GOT3 (cell line): ENCODE measurements at places on chromosomes 1 and 21.
A peak's percentile ranks its signal among the peaks of the same experiment; 100 is the strongest.

DNA sequence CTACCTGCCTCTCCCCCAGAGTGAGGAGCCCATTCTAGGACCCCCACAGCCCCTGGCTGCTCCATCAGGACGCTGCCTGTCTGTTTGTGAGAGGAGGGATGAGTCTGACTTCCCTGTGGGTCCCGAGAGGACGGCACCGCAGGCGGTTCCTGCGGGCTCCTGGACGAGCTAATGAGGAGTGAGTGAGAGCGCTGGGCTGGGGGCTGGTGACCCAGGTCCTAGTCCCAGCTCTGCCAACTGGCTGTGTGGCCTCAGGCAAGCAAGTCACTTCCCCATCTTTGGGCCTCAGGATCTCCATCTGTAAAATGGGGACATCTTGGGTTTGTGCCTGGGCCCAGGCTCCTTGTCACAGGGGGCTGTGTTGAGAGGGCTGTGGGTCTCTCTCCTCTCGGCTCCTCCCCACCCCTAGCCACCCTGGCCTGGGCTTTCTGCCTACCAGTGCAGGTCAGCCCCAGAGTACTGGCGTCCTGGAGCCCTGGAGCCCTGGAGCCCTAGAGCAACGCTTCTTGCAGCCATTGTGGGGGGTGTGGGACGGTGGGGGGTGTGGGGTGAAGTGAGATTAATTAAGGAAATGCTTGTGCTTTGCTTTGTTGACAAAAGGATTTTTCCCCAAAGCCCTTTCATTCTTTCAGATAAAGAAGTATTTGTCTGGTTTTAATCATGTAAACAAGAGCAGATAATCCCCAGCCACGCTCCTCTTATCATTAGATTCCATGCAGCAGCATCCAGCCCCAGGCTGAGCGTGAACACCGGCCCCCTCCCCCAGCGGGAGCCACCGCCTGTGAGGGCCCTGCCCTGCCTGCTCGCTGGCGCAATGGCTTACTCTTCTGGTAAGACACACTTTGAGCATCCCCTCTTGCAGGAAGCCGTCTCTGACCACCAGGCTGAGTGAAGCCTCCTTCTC, 26.8 kb downstream of the SLC1A7 start:
- no peak for DNase-seq

DNA sequence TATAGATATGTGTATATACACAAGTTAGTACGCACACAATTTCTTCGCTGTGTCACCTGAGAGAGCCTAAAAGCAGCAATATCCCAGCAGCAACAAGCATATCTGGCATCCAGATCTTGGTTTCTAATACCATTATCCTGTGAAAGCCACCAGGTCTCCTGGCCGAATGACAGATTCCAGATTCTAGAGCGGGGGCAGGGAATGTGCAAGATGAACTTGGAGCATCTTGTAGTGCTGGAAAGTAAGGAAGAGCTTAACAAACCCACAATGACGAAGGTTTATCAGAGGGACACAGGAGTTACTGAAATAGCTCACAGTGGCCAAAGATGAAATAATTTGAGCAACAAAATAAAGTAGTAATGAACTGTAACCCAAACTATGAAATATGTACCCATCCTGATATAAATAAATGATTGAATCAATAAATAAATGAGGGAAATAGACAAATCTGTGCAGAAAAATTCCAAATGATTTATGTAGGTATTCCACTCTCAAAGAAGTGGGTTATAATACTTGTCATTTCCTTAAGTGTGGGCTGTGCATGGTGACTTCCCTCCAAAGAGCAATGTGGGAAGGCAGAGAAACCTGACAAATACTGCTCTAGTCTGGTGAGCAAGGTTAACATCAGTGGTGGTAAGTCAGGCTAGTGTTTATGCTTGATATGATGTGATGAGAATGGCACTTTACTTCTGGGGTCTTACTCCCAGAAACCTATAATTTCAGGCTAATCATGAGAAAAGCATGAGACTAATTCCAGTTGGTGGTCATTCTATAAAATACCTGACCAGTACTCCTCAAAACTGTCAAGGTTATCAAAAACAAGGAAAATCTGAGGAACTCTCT, 67.9 kb downstream of the LRRC8D start:
- DNase-seq: no peak

DNA sequence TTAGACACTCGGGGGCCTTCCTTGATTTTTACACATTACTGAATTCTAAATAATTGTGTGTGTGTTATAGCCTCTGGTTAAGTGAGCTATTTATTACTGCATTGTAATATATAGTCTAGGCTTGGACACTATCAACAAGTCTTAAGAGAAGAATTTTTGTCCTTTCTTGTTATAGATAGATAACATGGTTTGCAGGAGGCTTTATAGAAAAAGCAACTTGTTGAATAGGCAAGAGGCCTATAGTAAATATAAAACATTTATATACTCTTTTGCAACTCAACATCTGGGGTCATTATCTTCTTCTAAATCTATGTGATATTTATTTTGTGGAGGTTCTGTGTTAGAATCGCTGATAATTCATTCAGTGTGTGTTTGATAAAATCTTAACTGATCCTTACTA, 293.8 kb downstream of the NFIA start:
- no peak for DNase-seq

- no peak for DNase-seq
Observed at GRCh38 chr1:153585006-153585405, 19.4 kb upstream of the S100A2 start.

- DNase-seq: peak; percentile 6
Observed at GRCh38 chr1:110495926-110496600, 22.9 kb downstream of the KCNA10 start.

DNA sequence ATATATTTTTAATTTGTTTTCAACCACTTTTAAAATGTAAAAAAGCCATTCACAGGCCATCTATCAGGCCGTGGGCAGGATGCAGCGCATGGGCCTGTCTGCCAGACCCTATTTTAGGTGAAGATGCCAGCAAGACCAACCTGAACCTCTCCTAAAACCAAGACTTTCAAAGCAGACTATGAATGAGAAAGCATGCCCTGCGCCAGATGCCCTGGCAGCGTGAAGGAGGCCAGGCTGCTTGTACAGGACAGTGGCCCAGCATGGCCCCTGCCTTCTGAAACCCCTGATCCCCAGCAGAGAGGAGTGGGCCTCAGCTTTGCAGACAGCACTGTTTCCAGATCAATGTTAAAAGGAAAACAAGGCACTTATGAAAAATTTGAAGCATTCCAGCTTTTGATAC, 31.6 kb downstream of the WDR4 start:
- no peak for DNase-seq

DNA sequence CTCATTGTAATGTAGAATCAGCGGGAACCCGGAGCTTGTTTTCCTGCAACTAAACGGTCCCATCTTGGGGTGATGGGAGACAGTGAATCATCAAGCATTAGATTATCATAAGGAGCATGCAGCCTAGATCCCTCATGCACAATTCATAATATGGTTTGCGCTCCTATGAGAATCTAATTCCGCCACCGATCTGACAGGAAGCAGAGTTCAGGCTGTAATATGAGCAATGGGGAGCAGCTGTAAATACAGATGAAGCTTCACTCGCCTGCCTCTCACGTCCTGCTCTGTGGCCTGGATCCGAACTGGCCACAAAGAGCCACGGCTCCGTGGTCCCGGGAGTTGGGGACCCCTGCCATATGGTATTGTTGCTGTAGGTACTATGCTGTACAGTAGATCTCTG, 1.6 kb downstream of the IFI44 start:
- no peak for DNase-seq

DNA sequence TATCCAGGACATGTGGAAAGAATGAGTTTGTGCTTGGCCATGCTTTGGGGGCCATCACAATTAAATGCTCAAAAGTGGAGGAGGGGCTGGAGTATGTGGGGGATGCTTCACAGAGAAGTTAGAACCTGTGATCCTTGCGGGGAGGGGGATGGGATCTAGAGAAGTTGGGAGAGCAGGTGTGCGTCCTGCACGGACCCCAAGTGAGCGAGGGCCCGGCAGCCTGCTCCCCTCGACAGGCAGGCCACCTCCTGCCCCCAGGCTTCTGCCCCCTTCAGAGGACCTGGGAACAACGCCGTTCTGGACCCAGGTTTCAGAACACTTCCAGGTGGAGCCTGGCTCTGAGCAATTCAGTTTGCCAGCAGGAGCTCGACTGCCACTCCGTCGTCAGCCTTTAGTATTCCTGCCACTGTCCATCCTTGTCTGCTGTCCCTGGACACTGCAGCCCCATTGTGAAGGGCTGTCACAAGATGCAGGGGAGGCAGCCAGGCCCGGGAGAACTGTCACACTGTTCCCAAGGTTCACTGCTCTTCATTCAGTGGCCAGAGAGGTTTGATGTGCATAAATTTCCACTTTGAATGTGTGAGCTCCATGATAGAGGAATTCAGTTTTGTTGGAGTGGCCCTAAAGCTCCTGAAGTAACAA, 112.2 kb downstream of the DHRS3 start:
- no peak for DNase-seq

GRCh38 chr1:23801876-23802275, 1.3 kb upstream of the GALE start:
- DNase-seq: no peak

- no peak for DNase-seq
Observed at GRCh38 chr1:239976130-239976968, 115.3 kb upstream of the FMN2 start.

- DNase-seq: no peak
Observed at GRCh38 chr1:10761503-10762152, 34.8 kb downstream of the CASZ1 start.

GRCh38 chr1:229222081-229222480, 48.8 kb upstream of the RAB4A start:
- no peak for DNase-seq

DNA sequence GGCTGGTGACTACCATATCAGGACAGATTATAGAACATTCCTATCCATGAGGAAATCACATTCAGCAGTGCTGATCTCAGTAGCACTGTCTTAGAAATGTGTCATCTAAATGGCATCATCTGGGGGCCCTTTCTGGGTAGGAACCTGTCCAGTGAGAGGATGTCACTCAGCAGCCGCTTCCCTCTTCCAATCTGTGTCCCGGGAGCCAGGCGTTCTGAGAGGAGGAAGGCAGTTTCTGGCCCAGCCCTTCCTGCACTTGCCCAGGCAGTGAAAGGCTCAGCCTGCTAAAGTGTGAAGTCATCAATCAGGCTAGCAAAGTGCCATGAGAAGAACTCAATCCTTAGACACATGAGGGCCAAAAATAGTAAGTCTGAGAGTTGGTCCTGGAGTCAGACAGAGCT, 25.6 kb downstream of the RAB4A start:
- DNase-seq: no peak

GRCh38 chr1:208534599-208534897, 290.4 kb upstream of the PLXNA2 start:
- no peak for DNase-seq

DNA sequence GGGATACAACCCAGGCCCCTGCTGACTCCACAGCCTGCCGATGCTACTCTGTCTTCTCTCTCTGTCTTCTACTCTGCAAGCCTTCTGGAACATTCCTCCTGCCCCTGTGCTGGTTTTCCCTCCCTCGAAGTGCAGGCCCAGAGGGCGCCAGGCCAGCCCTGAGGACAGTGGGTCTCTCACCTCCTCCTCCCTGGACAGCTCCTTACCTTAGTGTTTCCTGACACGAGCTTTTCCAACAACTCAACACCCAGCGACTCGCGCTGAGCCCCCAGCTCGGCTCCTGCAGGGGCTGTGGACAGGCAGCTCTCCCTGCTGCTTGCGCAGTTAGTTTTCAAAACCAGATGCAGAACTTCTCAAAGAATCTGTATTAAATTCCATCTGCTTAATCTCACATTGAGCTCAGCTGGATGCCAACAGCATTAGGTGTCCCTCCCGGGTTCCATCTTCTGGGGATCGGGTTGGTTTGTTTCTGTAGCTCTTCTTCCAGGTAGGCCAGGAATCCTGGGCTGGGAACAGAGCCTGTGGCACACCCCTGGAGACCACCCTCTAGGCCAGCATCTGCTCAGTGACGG, 54.2 kb downstream of the PTPRU start:
- DNase-seq: no peak

- peak; percentile 4 for DNase-seq
Observed at GRCh38 chr1:116485071-116485735, 85.6 kb downstream of the CD58 start.

GRCh38 chr1:238639861-238640260, 746.5 kb upstream of the CHRM3 start:
- no peak for DNase-seq

GRCh38 chr1:63931468-63931867, 157.7 kb downstream of the ROR1 start:
- DNase-seq: no peak

GRCh38 chr1:36161641-36162531, 5.9 kb downstream of the MAP7D1 start:
- DNase-seq: no peak

- no peak for DNase-seq
Observed at GRCh38 chr1:113190930-113191329, 117.9 kb downstream of the LRIG2 start.

GRCh38 chr1:159835862-159836525, 9.3 kb downstream of the SLAMF8 start:
- DNase-seq: no peak

DNA sequence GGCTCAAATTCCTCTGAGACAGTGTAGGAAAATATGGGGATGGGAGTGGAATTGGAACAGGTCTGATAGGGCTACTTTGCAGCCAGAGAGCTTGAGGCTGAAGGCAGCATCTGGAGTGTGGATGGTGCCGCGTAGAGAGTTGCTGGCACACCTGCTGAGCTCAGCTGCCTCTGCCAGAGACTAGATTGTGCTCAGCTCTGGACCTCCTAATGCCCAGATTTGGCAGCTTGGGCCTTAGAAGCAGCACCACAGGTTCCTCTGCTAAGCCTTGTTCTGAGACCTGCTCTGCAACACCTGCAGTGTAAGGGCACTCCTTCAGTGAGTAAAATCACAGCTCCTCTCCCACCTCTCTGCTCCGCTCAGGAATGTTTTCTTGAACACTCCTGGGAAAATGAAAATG, 23.3 kb downstream of the ACOT11 start:
- no peak for DNase-seq

DNA sequence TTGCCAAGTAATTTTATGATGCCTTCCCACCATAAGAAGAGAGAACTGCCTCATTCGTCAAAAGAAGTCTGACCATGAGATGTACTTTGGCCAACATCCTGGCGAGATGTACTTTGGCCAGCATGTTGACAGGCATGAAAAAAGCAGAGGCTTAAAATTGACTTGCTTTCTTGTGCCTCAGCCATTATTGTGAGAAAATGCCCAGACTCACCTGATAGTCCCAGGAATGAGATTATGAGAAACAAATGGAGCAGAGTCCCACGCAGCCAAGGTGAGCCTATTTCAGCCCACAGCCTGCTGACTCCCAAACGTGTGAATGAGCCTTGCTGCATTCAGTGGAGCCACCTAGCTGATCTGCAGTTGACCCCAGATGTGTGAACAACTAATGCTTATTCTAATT, 43.5 kb upstream of the ZNF644 start:
- no peak for DNase-seq
